ENCODE measurements at places on chromosomes 11 and 22.
A peak's percentile ranks its signal among the peaks of the same experiment; 100 is the strongest.

GRCh38 chr11:67117672-67118180 lies 1.3 kb upstream of the KDM2A start:
- DNase-seq, result peak; percentile 22

- DNase-seq, result no peak
These were observed 9.8 kb upstream of the POU2AF1 start for GRCh38 chr11:111388842-111389241.

DNA sequence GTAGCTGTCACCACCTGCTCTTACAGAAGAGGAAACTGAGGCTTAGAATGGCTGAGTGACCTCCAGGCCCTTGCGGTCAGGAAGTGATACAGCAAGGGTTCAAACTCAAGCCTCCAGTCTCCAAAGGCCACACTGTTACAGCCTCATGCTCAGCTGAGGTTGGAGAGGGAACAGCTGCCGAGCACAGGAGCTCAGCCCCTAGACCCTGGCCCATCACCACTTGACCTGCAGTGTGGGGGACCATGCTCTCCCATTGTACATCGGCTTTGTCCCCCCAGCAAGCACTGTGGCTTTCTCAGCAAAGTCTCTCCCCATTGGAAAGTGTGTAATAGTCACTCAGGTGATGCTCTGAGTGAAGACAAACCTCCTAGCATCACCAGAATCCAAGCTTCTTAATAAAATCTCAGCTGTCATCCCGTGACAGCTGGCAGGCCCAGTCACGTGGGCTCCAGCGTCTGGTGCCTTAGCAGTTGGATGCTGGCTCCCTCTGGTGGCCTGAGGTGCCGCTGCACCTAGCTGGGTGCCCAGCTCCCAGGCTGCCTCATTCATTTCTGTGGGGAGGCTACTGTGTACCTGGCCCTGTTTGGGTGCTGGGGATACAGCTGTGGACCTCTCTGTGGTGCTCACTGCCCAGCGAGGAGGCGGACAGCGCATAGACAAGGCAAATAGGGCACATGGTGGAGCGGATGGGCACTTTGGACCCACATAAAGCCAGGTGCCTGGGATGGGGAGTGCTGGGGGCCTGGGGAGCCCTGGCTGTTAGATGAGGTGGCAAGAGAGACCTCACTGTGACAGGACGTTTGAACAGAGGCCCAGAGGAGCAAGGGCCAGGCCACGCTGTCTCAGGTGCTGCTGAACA lies 19.1 kb upstream of the MYRF start:
- DNase-seq, result peak; percentile 74

- DNase-seq, result no peak
These were observed 511 bp downstream of the PKDREJ start for GRCh38 chr22:46262449-46263215.

DNA sequence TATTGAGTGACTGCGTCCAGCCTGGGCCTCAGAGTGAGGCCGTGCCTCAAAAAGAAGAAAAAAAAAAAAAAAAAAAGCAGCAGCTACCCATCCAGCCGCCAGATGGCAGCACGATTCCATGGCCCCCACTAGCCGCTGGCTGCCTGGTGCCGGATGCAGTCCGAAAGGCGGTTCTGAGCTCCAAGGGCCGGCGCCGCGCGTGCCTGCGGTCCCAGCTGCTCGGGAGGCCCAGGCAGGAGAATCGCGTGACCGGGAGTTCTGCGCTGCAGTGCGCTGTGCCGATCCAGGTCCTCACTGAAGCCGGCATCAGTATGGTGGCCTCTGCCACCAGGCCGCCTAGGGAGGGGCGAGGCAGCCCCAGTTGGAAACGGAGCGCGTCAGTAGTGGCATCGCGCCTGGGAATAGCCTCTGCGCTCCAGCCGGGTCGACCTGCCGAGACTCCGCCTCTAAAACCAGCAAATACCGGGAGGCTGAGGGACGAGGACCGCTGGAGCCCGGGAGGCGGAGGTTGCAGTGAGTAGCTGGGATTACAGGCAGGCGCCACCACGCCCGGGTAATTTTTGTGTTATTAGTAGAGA lies 19.3 kb downstream of the SCARF2 start:
- DNase-seq, result peak; percentile 51

GRCh38 chr22:46911346-46911745 lies 148.9 kb downstream of the TBC1D22A start:
- DNase-seq, result no peak

DNA sequence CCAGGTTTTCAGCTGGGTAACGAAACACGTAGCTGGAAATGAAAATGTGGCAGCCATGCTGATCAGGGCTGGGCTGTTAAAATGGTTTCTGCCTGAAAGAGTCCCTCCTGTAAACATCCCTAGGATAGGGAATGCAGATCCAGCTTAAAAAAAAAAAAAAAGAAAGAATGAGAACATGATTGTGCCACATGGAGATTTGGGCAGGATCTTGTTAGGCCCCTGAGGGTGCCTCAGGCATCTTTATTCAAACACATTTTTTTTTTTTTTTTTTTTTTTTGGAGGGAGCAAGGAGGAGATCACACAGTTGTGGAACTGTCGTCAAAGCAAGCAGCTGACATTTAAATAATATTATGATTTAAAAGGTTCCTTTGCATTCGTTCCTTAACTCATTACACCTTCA lies 900.3 kb downstream of the OPCML start:
- no peak for DNase-seq

DNA sequence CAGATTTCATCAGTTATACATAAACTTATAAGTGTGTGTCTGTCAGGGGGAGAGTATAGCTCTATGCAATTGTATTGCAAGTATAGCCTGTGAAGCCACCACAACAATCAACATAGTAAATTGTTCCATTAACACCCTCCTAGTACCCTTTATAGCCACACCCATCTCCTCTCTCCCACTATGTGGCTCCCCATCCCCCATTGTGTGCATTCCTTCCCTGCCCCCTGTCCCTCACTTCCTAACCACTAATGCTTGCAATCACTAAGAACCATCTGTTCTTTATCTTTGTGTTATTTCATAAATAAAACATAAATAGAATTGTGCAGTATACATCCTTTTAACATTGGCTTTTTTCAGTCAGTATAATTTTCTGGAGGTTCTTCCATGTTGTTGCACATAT lies 83.1 kb upstream of the SLC5A12 start:
- no peak for DNase-seq

GRCh38 chr22:29167032-29167911 lies 38.4 kb upstream of the EMID1 start:
- DNase-seq, result peak; percentile 28

GRCh38 chr11:96228910-96229309 lies 114.1 kb downstream of the MAML2 start:
- DNase-seq, result no peak

DNA sequence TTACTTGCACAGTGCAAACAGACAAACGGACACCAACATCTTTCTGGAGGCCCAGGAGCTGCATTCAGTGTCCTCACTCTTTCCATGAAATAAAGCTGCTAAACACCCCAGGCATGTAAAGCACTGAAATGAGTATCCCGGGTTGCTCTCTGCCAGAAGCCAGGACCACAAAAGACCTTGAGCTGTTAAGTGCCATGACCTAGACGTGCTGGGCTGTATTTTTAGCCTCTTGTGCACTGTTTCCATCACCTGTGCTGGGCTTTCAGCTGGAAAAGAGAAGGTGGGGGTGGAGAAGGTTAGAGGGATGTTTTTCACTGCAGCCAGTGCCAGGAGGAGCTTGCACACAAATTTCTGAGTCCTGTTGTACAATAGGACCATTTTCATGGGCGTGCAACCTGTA lies 3.4 kb upstream of the KREMEN1 start:
- no peak for DNase-seq

DNA sequence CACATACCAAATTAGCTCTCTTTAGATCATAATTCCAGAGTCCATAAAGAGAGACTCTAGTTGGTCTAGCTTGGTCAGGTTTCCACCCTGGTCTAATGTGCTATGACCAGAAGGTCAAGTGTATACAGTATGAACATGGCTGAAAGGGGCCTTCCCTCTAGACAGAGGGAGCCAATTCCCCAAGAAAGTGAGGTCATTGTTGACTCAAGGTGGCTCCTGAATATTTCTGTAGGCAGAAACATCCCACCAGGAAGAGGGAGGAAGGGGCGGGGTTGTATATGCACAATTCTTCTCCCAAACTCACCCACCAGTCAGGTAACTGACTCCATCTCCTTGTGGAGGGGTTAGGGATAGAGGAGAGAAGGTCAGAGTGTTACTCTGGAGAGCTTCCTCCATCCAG lies 281.8 kb upstream of the PLET1 start:
- no peak for DNase-seq

- no peak for DNase-seq
These were observed 14.6 kb downstream of the DKK3 start for GRCh38 chr11:11993839-11994238.

GRCh38 chr11:124863826-124864165 lies 1.4 kb upstream of the ROBO3 start:
- DNase-seq, result no peak

DNA sequence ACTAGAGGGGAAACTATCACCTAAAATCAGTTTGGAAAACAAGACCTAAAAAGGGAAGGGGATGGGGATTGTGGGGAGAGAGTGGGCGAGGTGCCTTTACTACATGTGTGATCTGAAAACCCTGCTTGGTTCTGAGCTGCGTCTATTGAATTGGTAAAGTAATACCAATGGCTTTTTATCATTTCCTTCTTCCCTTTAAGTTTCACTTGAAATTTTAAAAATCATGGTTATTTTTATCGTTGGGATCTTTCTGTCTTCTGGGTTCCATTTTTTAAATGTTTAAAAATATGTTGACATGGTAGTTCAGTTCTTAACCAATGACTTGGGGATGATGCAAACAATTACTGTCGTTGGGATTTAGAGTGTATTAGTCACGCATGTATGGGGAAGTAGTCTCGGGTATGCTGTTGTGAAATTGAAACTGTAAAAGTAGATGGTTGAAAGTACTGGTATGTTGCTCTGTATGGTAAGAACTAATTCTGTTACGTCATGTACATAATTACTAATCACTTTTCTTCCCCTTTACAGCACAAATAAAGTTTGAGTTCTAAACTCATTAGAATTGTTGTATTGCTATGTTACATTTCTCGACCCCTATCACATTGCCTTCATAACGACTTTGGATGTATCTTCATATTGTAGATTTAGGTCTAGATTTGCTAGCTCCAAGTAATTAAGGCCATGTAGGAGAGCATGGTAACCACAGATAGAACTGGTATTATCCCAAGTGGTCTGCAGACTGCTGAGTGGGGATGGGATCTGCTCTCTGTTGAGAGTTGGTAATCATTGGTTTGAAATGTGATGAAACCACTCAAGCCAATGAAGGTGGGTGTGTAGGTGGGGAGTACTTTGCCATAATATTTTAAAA lies 3.6 kb downstream of the NEAT1 start:
- no peak for DNase-seq

Measured in activated T-cell treated with anti-CD3 and anti-CD28 coated beads for 24 hours (primary cell).